ENCODE measurements at places on chromosomes 5 and 9.

DNA sequence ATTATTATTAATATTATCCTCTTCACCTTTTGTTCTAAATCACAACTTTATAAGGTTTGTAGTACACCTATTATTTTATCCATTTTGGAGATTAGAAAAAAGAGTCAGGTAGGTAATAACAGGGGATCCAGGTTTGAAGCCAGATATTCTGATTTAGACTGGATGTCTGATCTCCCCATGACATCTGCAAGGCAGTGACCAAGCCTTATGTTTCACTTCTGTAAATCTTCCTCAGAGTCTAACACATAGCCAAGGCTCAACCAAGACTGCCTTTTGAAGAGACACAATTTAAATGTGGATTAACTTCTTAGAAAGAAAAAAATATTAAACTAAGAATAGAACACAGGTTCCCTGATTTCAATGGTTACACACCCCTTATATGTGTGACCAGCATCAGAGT, 44.2 kb downstream of the CETN3 start:
- no peak overlapping the region for H3K27ac ChIP-seq
- H3K27me3 ChIP-seq = peaks cover 18% of the 10 kb centered on the region
- H3K36me3 ChIP-seq = no peaks in the 10 kb centered on the region
- no peak for DNase-seq

GRCh38 chr5:92309336-92309991, 926.3 kb upstream of the ARRDC3 start:
- H3K36me3 ChIP-seq = no peaks in the 10 kb centered on the region
- H3K4me1 ChIP-seq = no peaks in the 10 kb centered on the region
- no peak overlapping the region for H3K27ac ChIP-seq
- no peaks in the 10 kb centered on the region for H3K27me3 ChIP-seq
- no peak for DNase-seq

DNA sequence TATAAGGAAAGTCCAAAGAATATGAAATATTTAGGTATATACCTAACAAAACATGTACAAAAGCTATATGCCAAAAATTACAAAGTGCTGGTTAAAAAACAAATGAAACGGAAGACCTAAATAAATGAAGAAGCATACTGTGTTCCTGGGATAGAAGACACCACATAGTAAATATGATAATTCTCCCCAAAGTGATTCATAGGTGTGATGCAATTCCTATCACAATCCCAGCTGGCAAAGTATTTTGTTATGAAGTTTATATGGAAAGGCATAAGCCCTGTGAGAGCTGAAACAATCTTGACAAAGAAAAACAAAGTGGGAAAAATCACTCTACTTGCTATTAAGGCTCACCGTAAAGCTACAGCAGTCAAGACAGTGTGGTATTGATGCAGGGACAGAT, 2.6 kb upstream of the SMIM23 start:
- H3K27ac ChIP-seq = no peak overlapping the region
- DNase-seq = no peak
- no peak overlapping the region for H3K4me3 ChIP-seq
- no peaks in the 10 kb centered on the region for H3K36me3 ChIP-seq
- no peaks in the 10 kb centered on the region for H3K4me1 ChIP-seq

- H3K4me1 ChIP-seq = peaks cover 83% of the 10 kb centered on the region
- peak overlapping the region; percentile 92 for H3K27ac ChIP-seq
- no peaks in the 10 kb centered on the region for H3K27me3 ChIP-seq
Observed at GRCh38 chr9:129999141-129999510, 43.9 kb downstream of the FNBP1 start.

DNA sequence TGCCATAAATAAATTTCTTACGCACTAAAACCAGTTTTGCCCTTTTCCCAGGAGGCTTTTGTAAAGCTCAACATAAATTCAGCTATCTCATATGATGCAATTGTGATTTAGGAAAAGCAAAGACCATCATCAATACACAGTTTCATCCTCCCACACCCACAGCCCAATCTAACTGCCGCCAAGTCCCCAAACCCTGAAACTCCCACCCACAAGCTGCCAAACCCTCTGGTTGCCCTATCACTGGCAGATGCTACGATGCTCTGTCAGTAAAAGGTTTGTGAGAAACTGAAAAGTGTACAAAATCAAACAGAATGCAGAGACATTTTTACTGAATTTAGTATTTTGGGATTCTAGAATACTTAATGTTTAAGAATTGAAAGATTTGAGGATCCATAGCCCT, 42.8 kb upstream of the NR4A3 start:
- DNase-seq = peak; percentile 36
- H3K4me3 ChIP-seq = peak overlapping the region; percentile 19
- peaks cover 5% of the 10 kb centered on the region for H3K27me3 ChIP-seq
- H3K27ac ChIP-seq = peak overlapping the region; percentile 83
- no peaks in the 10 kb centered on the region for H3K36me3 ChIP-seq

DNA sequence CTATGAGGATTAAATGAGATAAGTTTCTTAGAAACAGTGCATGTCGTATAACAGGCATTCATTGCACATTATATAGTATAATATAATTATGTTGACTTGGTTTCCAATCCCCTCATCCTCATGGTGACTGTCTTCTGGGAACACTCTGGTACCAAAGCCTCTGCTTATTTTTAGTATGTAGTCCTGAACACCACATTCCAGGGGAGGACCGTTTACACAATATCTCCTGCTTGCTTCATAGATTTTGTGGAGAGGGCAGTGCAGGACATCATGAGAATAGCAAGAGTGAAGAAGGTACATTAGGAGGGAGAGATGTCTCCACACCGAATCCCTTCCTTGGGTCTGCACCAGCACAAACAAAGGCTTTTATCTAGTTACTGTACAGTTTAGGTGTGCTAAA, 20.5 kb upstream of the BHMT start:
- H3K4me1 ChIP-seq = no peaks in the 10 kb centered on the region
- DNase-seq = no peak
- no peak overlapping the region for H3K4me3 ChIP-seq
- H3K27me3 ChIP-seq = peaks cover 2% of the 10 kb centered on the region
- H3K36me3 ChIP-seq = no peaks in the 10 kb centered on the region
- H3K27ac ChIP-seq = no peak overlapping the region

DNA sequence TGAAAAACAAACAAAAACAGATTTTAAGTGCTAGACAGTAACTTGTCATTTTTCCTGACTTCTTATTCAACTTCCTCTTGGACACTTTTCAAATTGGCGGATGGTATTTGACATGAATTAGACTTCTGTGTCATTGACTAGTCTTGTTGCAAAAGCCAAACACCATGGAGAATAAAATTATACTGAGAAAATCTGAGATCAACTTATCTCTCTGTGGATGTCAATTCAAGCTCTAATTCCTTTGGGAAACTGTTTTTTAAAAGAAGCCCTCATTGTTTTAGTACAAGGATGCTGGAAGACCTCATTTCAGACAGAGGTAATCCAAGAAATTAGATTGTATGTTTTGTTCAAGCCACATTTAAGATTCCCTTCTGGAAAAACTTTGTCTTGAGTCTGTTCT, 831.0 kb downstream of the SEMA5A start:
- H3K27me3 ChIP-seq = no peaks in the 10 kb centered on the region
- H3K4me3 ChIP-seq = no peak overlapping the region
- no peaks in the 10 kb centered on the region for H3K36me3 ChIP-seq
- H3K4me1 ChIP-seq = no peaks in the 10 kb centered on the region
- no peak overlapping the region for H3K27ac ChIP-seq

GRCh38 chr5:81230416-81230815, 2.7 kb upstream of the CKMT2 start:
- no peak overlapping the region for H3K4me3 ChIP-seq
- DNase-seq = no peak

GRCh38 chr5:149886692-149887470, 57.7 kb downstream of the PDE6A start:
- no peak for DNase-seq
- H3K36me3 ChIP-seq = no peaks in the 10 kb centered on the region
- no peaks in the 10 kb centered on the region for H3K4me1 ChIP-seq

DNA sequence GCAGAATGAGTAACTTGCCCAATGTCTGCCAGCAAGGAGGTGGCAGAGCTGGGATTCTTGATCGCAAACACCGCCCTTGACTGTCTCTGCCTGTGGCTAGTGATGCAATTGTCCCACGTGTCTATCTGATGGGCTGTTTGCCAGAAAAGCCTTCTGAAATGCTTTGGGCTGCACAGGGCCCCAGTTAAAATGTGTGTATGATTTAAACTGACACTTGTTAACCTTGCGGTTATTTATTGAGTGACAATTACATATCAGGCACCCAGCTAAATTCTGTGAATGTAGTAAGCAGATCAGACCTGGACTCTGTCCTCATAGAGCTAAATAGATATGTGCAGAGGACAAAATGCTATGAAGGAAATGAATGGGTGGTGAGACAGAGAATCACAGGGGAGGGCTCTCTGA, 11.6 kb upstream of the IL12B start:
- no peak overlapping the region for H3K4me3 ChIP-seq
- DNase-seq = peak; percentile 46
- no peaks in the 10 kb centered on the region for H3K36me3 ChIP-seq
- H3K27me3 ChIP-seq = no peaks in the 10 kb centered on the region
- H3K27ac ChIP-seq = no peak overlapping the region
- peaks cover 59% of the 10 kb centered on the region for H3K4me1 ChIP-seq

GRCh38 chr5:127298036-127298429, 7.4 kb downstream of the MEGF10 start:
- no peak for DNase-seq
- peaks cover 2% of the 10 kb centered on the region for H3K4me1 ChIP-seq
- H3K27me3 ChIP-seq = peaks cover 20% of the 10 kb centered on the region
- no peak overlapping the region for H3K4me3 ChIP-seq

DNA sequence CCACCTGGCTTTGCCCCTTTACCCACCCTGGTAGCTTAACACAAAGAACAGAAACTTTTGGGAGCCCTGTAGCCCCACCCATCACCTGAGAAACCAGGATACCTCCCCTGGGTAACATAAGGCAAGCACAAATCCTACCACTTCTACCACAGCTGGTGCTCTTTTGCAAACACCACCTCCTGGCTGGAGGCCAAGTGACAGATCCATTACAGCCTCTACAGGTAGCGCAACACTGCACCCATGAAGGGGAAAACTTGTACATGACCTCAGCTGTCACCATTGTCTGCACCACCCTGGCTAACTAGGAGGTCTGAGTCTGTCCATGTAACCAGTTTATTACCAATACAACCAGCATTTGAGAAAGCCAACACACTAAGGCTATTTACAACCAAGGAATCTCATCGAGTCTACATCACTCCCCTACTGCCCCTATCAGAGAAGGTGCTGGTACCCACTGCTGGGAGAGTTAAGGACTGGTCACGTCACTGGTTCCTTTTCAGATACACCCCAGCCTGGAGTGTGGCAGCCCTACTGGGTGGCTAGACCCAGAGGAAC, 128.6 kb downstream of the PJA2 start:
- H3K27ac ChIP-seq = no peak overlapping the region
- no peaks in the 10 kb centered on the region for H3K27me3 ChIP-seq
- DNase-seq = no peak
- H3K36me3 ChIP-seq = peaks cover 16% of the 10 kb centered on the region
- no peak overlapping the region for H3K4me3 ChIP-seq
- no peaks in the 10 kb centered on the region for H3K4me1 ChIP-seq

- H3K4me3 ChIP-seq = no peak overlapping the region
- no peak overlapping the region for H3K27ac ChIP-seq
- peaks cover 14% of the 10 kb centered on the region for H3K27me3 ChIP-seq
- H3K36me3 ChIP-seq = no peaks in the 10 kb centered on the region
- no peaks in the 10 kb centered on the region for H3K4me1 ChIP-seq
- DNase-seq = no peak
Observed at GRCh38 chr5:137575847-137576246, 76.7 kb upstream of the SPOCK1 start.

DNA sequence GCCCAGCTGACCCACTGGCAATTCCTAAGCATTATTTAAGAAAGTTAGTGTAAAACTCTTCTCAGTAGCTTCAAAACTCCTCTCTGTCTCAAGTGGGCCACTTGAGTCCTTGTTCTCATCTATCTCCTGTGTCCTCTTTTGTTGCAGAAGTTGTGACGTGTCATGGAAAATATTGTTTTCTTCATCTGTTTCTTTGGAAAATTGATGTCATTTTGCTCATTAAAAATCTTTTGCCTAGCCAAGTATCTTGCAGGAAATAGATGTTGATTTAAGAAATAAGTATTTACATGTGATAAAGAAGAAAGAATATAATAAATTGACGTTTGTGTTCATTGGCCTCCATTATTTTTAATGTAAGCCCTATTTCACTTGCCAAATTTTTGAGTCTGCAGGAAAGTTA, 1158.4 kb upstream of the SEMA6A start:
- no peak overlapping the region for H3K4me3 ChIP-seq
- H3K4me1 ChIP-seq = no peaks in the 10 kb centered on the region
- no peaks in the 10 kb centered on the region for H3K27me3 ChIP-seq
- no peaks in the 10 kb centered on the region for H3K36me3 ChIP-seq
